ENCODE measurements at places on chromosomes 7 and 10. TPM values are rescaled to one million over a fixed set of nuclear protein-coding genes. Genes with fewer than 3 reads are reported as not detected.

C7orf33 gene
- total RNA-seq: not detected

DGKI gene
- total RNA-seq: 2.3 TPM

GRID2IP gene
- 0.18 TPM for total RNA-seq

CRHR2 gene
- 1.1 TPM for total RNA-seq

MLXIPL gene
- 23.8 TPM for total RNA-seq

LOXL4 gene
- total RNA-seq: 8.2 TPM

HMX3 gene
- not detected for total RNA-seq

SNCG gene
- 132 TPM for total RNA-seq

All from sciatic nerve (tissue), 2 donors.